ENCODE measurements at places on chromosomes 7 and 10.

- peaks cover 20% of the 10 kb centered on the region for H3K4me1 ChIP-seq
- DNase-seq = no peak
- H3K27me3 ChIP-seq = no peaks in the 10 kb centered on the region
- H3K27ac ChIP-seq = peak overlapping the region; percentile 97
- H3K4me3 ChIP-seq = peak overlapping the region; percentile 94
Observed at GRCh38 chr10:91799612-91799975, 1.4 kb downstream of the TNKS2 start.

DNA sequence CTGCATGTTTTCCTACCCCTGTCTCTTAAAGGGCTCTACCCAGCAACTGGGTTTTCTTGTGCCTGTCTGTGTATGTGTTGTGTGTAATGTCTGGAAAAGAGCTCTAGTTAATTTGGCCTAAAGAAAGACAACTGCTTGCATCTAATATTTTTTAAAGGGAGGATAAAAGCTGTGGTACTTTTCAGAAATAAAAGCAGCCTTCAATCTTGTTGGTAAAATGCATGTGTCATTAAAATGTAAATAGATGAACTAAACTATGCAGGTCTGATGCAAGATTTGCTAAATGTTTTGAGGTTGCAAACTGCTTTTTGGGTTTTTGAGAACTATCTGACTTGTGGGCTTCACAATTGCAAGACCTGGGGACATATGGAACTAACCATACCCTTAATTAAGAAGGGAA, 445.3 kb downstream of the HTR7 start:
- no peak overlapping the region for H3K27ac ChIP-seq
- H3K27me3 ChIP-seq = no peaks in the 10 kb centered on the region
- H3K36me3 ChIP-seq = no peaks in the 10 kb centered on the region

- peak within 1 kb of the TSS; percentile 81 for H3K27ac ChIP-seq
- no peaks in the 10 kb centered on the region for H3K27me3 ChIP-seq
- H3K4me1 ChIP-seq = peaks cover 17% of the 10 kb centered on the region
- H3K4me3 ChIP-seq = peak within 1 kb of the TSS; percentile 97
- peaks cover 29% of the 10 kb centered on the region for H3K36me3 ChIP-seq
Observed at GRCh38 chr7:66114743-66115649, at the start of gene CRCP. Gene CRCP (plus strand): TSS chr7:66114847. CDS start chr7:66114963, 116 bp downstream.

DNA sequence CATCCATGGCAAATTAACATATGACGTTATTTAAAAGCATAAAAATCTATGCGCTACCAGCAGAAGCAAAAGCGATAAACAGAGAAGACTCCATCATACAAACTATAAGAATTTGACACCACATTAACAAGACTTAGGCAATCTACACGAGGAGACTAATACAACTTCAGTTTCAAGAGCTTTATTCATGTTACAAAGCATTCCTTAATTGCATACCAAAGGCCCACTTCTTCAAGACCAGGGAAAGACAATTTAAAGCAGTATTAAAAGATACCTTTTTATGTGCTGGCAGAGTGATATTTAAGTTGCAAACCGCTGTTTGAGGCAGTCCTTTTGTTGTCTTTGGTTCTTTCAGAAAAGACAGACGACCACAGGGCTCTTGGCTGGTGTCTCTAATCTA, 176.0 kb upstream of the CCDC6 start:
- no peaks in the 10 kb centered on the region for H3K27me3 ChIP-seq
- H3K27ac ChIP-seq = no peak overlapping the region
- H3K36me3 ChIP-seq = no peaks in the 10 kb centered on the region
- H3K4me3 ChIP-seq = no peak overlapping the region

- DNase-seq = no peak
- H3K27me3 ChIP-seq = no peaks in the 10 kb centered on the region
- H3K4me3 ChIP-seq = no peak overlapping the region
- H3K4me1 ChIP-seq = no peaks in the 10 kb centered on the region
- H3K27ac ChIP-seq = no peak overlapping the region
Observed at GRCh38 chr7:11332186-11332864, 358.7 kb downstream of the PHF14 start.

GRCh38 chr10:1160561-1161314, 104.6 kb downstream of the WDR37 start:
- no peak for DNase-seq
- peaks cover 72% of the 10 kb centered on the region for H3K27me3 ChIP-seq
- H3K4me1 ChIP-seq = no peaks in the 10 kb centered on the region

DNA sequence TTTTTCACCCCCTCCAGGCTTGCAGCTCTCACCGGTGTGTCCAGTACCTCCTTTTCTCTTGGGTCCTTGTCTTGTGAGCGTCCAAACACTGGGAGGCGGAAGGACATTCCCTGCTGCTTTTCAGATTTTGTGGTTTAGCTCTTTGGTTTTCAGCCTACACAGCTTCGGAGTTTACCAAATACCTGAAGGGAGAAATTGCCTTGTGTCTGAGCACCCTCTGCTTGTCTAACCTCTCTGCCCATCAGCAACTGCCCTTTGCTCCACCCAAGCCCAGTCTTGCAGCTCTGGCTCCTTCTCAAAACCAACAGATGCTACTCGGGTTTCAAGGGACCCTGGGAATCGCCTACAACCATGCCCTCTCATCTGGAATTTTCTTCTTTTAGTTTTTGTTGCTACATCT, 519.1 kb upstream of the IGFBP3 start:
- no peak overlapping the region for H3K4me3 ChIP-seq
- H3K4me1 ChIP-seq = no peaks in the 10 kb centered on the region
- no peak overlapping the region for H3K27ac ChIP-seq
- DNase-seq = no peak
- no peaks in the 10 kb centered on the region for H3K27me3 ChIP-seq

DNA sequence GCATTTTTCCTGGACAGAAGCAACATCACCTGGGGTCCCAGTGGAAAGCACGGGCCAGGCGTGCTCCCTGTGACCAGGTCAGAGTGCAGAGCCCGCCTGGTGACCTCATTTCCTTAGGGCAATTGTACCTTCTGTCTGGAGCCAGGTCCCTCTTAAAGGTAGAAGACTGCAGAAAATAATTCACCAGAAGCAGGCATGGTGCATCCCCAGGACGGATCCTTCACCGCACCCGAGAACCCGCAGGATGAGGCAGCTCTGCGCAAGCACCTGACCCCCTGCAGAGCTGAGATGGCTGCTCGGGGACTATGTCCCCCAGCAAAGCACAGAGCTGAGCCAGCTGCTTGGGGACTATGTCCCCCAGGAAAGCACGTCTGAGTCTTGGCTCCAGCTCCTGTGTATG, 557.6 kb downstream of the PTPRN2 start:
- H3K4me1 ChIP-seq = no peaks in the 10 kb centered on the region
- H3K27me3 ChIP-seq = no peaks in the 10 kb centered on the region
- DNase-seq = no peak
- no peak overlapping the region for H3K27ac ChIP-seq
- peaks cover 4% of the 10 kb centered on the region for H3K36me3 ChIP-seq
- H3K4me3 ChIP-seq = no peak overlapping the region

GRCh38 chr10:128277267-128277840, 151.1 kb upstream of the MKI67 start:
- no peak for DNase-seq
- H3K36me3 ChIP-seq = no peaks in the 10 kb centered on the region
- H3K4me1 ChIP-seq = no peaks in the 10 kb centered on the region
- H3K27me3 ChIP-seq = no peaks in the 10 kb centered on the region
- H3K4me3 ChIP-seq = no peak overlapping the region

GRCh38 chr10:71564194-71564820, 155.3 kb downstream of the C10orf105 start:
- H3K4me3 ChIP-seq = no peak overlapping the region
- no peak for DNase-seq
- peaks cover 78% of the 10 kb centered on the region for H3K27me3 ChIP-seq
- H3K27ac ChIP-seq = no peak overlapping the region
- H3K4me1 ChIP-seq = no peaks in the 10 kb centered on the region

- peaks cover 25% of the 10 kb centered on the region for H3K4me1 ChIP-seq
- H3K4me3 ChIP-seq = no peak overlapping the region
- H3K27me3 ChIP-seq = no peaks in the 10 kb centered on the region
- no peak overlapping the region for H3K27ac ChIP-seq
- no peaks in the 10 kb centered on the region for H3K36me3 ChIP-seq
- no peak for DNase-seq
Observed at GRCh38 chr7:22900101-22900500, 77.5 kb upstream of the TOMM7 start.

DNA sequence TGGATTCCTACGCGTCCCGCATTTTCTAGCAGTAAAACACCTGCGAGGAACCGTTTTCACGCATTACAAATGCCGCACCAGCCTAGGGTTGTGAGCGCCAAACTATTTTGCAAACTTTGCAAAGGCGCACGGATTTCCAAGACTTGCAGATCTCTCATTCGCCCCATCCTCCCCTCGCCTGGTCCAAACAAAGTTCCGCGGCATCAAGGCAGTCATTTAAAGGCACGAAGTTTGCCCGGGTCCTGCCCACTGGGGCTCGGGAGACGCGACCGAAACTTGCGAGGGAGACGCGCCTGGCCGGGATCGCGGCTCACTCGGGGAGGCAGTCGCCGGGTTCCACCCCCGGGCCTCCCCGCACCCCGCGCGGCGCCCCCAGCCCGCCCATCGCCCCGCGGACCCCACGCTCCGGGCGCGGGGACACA, 613 bp downstream of the USP6NL start:
- peak overlapping the region; percentile 78 for H3K4me3 ChIP-seq
- H3K27me3 ChIP-seq = no peaks in the 10 kb centered on the region
- peak; percentile 24 for DNase-seq
- H3K36me3 ChIP-seq = peaks cover 28% of the 10 kb centered on the region
- peak overlapping the region; percentile 84 for H3K27ac ChIP-seq
- peaks cover 23% of the 10 kb centered on the region for H3K4me1 ChIP-seq

GRCh38 chr7:81051811-81052413, 133.1 kb upstream of the SEMA3C start:
- H3K4me1 ChIP-seq = no peaks in the 10 kb centered on the region
- no peak overlapping the region for H3K27ac ChIP-seq
- H3K27me3 ChIP-seq = no peaks in the 10 kb centered on the region

GRCh38 chr7:274266-274665, 15.7 kb upstream of the FOXL3 start:
- no peaks in the 10 kb centered on the region for H3K4me1 ChIP-seq
- no peak overlapping the region for H3K4me3 ChIP-seq
- no peak overlapping the region for H3K27ac ChIP-seq
- no peaks in the 10 kb centered on the region for H3K36me3 ChIP-seq
- no peak for DNase-seq

- peaks cover 44% of the 10 kb centered on the region for H3K36me3 ChIP-seq
- H3K4me1 ChIP-seq = no peaks in the 10 kb centered on the region
- no peak for DNase-seq
Observed at GRCh38 chr7:148882841-148883265, 1.2 kb downstream of the EZH2 start.

DNA sequence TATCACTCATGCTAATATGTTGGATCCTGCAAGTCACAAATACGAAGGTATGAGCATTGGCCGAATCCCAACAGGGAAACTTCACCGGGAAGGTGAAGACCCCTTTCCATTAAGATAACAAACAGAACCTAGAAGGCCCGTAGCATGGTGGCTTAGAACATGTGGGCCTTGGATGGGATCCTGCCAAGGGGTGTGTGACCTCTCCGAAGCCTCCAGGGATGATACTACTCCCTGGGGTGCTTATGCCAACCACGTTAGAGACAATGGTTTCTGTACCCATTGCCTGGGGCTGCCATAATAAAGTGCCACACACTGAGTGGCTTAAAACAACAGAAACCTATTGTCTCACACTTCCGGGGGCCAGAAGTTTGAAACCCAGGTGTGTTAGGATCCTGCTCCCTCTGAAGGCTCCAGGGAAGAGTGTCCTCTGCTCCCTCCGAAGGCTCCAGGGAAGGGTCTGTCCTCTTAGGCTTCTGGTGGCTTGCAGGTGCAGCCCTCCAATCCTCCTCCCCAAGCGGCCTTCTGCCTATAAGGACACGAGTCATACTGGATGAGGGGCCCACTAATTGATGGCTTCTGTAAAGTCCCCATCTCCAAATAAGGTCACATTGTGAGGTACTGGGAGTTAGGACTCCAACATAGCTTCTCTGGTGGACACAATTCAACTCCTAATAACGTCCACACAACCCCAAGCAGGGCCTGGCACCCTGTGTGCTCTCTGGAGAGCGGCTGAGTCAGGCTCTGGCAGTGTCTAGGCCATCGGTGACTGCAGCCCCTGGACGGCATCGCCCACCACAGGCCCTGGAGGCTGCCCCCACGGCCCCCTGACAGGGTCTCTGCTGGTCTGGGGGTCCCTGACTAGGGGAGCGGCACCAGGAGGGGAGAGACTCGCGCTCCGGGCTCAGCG, 992 bp upstream of the MGMT start:
- H3K27me3 ChIP-seq = no peaks in the 10 kb centered on the region
- H3K27ac ChIP-seq = no peak overlapping the region
- no peak for DNase-seq
- H3K36me3 ChIP-seq = no peaks in the 10 kb centered on the region
- H3K4me1 ChIP-seq = no peaks in the 10 kb centered on the region

GRCh38 chr10:117322260-117322659, 53.0 kb downstream of the PDZD8 start:
- no peak overlapping the region for H3K27ac ChIP-seq
- no peaks in the 10 kb centered on the region for H3K27me3 ChIP-seq
- peaks cover 15% of the 10 kb centered on the region for H3K4me1 ChIP-seq
- DNase-seq = no peak
- H3K36me3 ChIP-seq = no peaks in the 10 kb centered on the region
- H3K4me3 ChIP-seq = no peak overlapping the region

Measured in Calu3 (cell line).